ENCODE measurements at places on chromosomes 1 and 21.
A peak's percentile ranks its signal among the peaks of the same experiment; 100 is the strongest.

DNA sequence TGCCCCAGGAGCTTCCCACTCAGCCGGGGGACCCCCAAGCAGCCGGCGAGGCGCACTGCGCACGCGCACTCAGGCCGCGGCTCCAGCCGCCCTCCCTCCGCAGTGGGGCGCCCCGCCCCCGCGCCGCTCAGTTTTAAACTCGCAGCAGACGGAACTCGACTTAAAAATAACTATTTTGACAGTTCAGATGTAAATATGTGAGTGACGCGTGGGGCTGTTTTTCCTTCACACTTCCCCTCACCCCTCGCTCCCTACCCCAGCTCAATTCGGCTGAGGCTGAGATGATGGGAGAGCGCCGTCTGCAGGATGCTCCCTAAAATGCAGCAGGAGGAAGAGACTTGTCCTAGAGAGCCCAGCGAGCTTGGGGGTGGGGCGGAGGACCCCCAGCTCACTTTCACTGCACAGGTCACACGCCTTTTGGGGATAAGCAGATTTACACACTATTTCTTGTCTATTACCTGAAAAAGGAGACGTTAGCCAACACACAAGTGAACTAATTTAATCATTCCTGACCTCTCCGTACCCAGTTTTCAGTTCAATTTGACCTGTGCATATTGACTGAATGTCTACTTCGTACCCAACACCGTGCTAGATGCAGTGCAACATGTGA lies 8.9 kb upstream of the LEMD1 start:
- DNase-seq = no peak

DNA sequence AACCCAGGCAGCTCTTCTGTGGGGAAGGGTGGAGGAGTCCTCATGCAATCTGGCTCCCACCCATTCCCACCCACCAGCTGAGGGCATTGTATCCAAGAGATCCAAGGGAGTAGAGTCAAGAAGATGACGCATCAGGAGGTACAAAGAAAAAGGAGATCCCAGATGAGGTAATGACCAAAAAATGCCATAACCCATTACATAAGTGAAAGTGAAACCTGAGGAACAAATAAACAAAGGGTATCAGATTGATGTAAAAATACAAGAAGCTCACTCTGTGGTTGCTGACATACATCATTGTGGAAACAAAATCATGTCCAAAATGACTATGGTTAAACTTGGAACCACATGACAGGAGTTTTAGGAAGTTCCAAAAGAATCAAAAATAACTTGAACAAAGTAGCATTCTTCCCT lies 42.5 kb downstream of the CCN1 start:
- DNase-seq = no peak

DNA sequence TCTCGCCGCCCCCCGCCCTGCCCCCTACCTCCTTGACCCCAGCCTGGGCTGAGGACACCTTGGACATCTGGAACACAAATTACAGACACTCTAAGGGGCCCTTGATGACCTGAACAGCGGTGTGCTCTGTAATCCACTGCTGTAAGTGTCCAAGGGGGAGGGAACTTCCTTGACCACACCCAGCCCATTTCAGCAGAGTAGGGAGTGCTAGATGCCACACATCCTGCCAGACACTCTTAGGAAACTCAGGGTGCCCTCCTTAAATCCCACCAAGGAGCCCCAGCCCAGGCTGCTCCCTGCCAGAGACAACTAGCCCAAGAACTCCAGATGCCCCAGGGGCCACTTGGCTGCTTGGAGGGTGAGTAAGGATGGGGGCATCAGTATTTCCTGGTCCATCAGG lies 282.2 kb downstream of the RRAGC start:
- DNase-seq = no peak

- DNase-seq = no peak
These were observed 84.3 kb downstream of the ELAVL4 start for GRCh38 chr1:50193002-50193401.

GRCh38 chr21:19776076-19776475 lies 1222.1 kb upstream of the NCAM2 start:
- DNase-seq = no peak

DNA sequence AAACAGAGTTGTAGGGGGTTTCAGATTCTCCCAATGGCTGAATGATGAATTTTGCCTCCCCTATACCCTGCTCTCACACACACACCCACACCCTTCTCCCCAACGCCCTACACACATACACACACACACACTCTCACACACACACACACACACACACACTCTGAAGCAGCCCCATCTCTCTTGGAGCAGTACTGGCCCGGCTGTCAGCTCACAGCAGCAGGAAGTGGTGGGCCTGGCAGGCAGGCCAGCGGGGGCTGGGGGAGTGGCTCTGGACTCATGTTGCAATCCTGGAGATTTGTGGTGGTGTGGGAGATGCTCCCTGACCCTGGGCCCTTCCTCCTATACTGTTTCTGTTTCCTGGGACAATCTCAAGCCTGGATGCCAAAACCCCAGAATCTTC lies 2.2 kb downstream of the IKBKE start:
- DNase-seq = no peak

- DNase-seq = no peak
These were observed 73.7 kb downstream of the LAMC1 start for GRCh38 chr1:183096894-183097293.

GRCh38 chr1:220356981-220357850 lies 85.0 kb upstream of the RAB3GAP2 start:
- no peak for DNase-seq

GRCh38 chr1:164477343-164477742 lies 81.6 kb upstream of the PBX1 start:
- no peak for DNase-seq

DNA sequence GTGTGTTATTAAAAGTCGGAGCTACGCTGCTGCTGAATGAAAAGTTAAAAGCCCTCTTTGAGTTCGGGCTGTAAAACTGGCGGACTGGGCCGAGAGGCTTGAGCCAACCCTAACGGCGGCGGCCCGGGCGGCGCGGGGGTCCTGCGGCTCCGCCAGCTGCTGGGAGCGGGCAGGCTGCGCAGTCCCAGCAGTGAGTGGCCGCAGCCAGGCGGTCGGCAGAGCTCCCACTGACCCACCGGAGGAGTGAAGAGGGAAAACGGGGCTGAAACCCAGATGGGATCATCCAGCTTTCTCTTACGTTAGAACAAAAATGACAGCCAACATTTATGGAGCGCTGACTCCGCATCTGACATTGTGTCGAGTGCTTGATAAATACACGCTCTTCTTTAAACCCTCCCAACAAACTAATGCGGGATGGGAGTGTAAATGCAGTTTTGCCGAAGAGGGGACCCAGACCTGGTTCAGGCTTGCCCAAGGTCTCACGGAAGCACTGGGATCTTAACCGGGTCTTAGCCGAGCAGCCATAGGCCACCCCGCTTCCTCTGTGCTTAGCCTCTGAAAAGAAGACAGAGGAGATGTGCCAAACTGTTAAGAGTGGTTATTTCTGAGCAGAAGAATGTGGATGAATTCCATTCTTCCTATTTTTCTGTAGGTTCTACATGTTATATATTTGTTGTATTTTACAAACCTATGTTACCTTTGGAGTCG lies 3.5 kb downstream of the GRHL3 start:
- no peak for DNase-seq

GRCh38 chr1:8211883-8212579 lies 105.9 kb upstream of the SLC45A1 start:
- DNase-seq = peak; percentile 96

GRCh38 chr1:91066538-91066937 lies 44.7 kb upstream of the ZNF644 start:
- DNase-seq = no peak

DNA sequence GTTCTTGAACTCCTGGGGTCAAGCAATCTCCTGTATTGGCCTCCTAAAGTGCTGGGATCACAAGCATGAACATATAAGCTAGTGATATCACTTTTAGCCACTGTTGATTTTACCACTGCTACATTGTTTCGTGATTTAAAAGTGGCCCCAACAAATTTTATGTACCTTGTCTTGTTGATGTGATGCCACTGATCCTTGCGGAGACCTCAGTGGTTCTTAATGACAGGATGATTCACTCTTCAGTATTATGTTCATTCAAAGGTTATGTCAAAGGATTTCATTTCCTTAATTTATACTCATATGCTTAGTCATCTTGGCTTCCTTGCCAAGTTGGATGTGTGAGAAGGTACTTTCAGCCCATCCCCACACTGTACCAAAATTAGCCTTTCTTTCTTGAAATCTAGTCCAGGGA lies 12.1 kb downstream of the PRKACB start:
- DNase-seq = peak; percentile 76

DNA sequence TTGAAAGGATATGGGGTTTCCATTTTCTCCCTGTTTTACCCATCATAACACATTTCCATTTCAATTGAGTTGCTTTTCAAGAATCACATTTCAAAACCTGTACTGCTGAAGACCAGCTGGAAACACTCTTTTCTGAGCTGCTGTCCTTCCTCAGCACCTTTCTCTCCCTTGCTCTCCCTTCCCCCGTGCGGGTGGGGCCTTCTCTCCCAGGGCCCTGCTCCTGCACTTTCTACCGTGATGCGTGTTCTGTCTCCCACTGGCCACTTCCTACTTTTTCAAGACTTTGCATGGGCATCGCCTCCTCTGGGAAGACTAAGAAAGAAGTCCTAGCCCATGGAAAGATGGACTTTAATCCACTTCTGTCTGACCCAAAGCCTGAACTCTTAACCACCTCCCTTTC lies 390.4 kb downstream of the PTPRU start:
- no peak for DNase-seq

GRCh38 chr1:230071316-230071715 lies 4.3 kb downstream of the GALNT2 start:
- no peak for DNase-seq

- peak; percentile 88 for DNase-seq
These were observed 42.5 kb downstream of the CNST start for GRCh38 chr1:246608616-246609376.

DNA sequence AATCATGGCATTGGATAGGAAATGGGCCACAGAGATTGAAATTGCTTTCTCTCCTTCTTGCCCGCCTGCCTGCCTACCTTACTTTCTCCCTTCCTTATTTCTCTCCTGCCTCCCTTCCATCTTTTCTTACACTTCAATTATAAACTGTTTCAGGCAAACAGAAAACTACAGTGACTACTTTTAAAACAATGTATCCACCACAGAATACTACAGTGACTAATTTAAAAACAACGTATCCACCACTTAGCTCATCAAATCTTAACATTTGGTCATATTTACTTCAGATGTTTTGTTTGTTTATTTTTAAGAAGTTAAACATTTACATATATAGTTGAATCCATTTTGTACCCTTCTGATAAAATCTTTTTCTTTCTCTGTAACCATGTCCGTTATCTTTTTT lies 54.4 kb downstream of the SNRPE start:
- DNase-seq = no peak

DNA sequence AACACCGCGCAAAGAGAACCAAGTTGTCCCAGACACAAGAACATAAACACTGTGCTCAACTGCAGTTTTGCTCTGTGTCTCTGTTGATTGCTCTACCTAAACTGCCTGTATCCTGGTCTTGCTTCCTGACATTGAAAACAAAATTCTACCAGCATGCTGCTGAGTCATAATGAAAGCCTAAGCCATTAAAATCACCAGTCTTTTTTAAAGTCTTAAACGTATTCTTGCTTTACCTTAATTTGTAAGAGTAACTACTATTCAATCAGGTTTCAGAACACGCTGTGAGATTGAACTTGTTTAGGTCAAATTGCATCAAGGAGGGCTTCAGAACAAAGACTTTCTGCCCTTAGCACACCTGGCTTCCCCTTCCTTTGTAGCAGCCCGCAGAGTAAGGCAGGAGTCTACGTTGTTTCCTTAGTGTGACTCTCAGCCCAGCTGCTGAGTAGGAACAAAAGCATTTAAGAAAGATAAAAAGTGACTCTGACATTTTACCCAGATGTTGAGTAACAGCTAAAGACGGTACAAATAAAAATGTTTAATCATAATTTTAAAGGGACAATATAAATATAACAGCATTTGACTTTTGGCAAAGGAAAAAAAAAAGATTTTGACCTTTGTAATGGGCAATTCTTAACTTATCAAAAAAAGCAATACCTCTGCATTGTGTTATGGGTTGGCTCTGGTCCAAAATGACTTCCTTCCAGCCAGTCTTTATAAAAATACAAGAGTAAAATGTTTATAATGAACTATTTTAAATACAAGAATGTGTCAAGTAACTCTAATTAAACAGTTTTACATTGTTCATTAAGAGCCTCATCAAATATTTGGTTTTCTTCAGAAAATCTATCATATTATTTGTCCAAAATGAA lies 186.9 kb upstream of the ADGRL4 start:
- DNase-seq = no peak

- DNase-seq = peak; percentile 60
These were observed 241.2 kb downstream of the PTBP2 start for GRCh38 chr1:96962751-96963211.

- DNase-seq = no peak
These were observed 499.2 kb downstream of the OMA1 start for GRCh38 chr1:58047265-58047858.

- no peak for DNase-seq
These were observed 12.9 kb downstream of the PIGM start for GRCh38 chr1:160018900-160019299.

- no peak for DNase-seq
These were observed 39.0 kb downstream of the MRPL37 start for GRCh38 chr1:54239035-54239383.

DNA sequence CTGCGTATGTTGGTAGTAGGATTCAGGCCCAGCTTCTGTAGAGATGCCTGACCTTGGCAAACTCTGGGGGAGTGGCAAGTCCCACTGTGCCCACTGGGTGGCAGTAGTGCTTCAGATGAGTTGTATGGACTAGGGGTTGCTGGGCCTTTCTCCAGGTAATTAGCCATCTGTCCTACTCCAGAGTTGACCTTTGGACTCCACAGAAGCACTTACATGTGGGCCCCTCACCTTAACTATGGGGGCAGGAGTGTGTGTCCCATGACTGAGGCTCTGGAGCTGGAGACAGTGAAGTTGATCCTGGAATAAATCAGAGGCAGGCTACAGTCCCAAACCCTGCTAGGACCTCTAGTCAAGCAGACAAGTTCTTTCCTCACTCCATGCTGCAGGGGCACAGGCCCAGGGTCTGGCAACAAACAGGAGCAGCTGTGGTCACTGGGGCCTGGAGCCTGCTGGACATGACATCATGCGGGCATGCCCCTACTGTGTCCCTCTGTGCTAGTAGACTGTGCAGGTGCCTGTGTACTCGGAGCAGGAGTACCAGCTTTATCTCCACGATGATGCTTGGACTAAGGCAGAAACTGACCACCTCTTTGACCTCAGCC lies 4.6 kb downstream of the DMAP1 start:
- DNase-seq = no peak

GRCh38 chr1:220013497-220013896 lies 32.8 kb downstream of the EPRS1 start:
- no peak for DNase-seq
